SJSA1 (cell line): ENCODE measurements at places on chromosomes 1 and 21. TPM values are rescaled to one million over a fixed set of nuclear protein-coding genes. Genes with fewer than 3 reads are reported as not detected.
A peak's percentile ranks its signal among the peaks of the same experiment; 100 is the strongest.

GRCh38 chr1:223417444-223417843 lies 24.2 kb downstream of the CCDC185 start:
- DNase-seq = no peak

DNA sequence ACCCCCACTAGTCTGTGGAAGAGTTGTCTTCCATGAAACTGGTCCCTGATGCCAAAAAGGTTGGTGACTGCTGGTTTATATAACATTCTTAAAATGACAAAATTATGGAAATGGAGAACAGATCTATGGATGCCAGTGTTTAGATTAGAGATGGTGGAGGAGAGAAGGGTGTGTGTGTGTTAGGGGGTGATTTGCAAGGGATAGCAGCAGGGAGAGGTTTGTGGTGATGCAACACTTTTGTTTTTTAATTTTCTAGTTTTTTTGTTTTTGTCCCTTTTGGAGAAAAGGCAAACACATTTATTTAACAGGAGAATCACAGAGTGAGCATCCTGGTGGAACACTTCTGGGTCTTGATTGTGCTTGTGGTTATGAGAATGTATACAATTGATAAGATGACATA lies 143.8 kb downstream of the RPS6KC1 start:
- DNase-seq = no peak

- DNase-seq = no peak
Measured at GRCh38 chr1:20823845-20824244, 36.7 kb upstream of the HP1BP3 start.

GRCh38 chr1:58982259-58982998 lies 198.6 kb upstream of the JUN start:
- DNase-seq = no peak

DNA sequence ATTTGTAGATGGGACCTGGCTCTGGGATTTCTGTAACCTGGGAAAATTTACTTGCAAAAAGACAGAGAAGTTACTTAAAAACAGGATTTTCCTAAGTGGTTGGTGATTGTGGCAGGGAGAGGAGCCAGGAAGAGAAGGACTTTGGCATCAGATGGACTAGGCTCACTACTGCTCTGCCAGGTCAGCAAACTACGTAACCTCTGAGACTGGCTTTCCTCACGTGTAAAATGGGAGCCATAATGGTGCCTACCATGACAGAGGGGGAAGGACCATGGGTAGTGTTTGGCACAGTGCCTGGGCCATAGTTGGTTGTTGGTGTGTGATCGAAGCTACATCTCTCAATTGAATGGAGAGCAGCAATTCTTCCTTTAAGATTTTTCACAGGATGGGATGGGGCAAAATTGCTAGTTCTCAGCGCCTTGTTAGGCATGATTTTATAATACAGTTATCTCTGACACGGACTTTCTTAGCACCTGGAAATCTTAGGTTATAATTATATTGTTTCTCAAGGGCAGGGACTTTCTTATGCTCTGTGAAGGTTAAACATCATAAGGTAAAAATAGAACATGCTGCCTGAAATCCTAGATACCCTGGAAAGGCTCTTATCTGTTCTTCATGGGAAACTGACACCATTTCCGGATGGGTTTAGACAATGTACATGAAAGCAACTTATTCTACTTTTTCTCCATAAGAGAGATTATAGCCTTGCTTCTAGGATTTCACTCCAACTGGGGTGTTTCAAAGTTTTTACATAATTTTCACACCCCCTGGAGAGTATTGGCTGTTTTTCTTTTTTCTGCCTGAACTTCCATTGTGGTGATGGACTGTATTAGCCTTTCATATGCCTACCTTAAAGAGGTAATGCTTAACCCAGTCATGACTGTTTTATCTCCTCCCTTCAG lies 10.9 kb downstream of the ROR1 start:
- DNase-seq = no peak

NOTCH2 gene
- 77.2 and 103 TPM in 2 replicates for total RNA-seq

- DNase-seq = no peak
Measured at GRCh38 chr1:222073307-222073995, 331.6 kb upstream of the DUSP10 start.

DNA sequence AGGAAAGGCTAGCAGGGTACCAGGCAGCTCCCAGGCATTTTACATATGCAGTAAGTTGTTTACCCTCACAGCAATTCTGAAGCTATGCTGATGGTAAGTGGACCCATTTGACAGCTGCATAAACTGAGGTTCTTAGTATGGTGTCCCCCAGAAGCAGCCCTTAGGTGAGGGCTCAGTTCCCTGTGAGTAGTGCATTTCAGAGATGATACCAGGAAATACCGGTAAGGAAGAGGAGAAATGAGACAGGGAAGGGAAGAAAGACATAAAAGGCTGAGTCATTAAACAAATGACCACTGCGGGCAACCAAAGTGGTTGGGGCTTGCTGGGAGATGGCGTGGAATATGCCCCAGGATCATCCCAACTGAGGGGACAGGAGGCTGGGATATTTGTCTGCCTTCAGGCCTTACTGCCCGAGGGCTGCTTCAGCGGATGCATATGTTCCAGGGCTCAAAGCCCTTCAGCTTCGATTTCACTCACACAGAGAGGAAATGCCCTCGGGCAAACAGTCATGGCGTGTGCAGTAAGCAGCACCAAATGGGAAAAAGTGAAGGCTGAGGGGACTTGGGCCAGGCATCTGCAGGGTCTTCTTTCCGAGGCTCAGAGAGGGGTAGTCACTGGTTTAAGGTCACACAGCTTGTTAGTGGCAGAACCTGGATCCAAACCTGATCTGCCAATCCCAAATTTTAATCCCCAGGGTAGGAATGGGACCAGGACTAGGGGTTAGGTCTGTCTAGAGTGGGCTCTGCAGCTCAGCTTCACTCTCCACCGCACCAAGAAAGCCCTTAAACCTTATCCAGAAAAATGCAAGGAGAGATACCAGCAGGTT lies 133.7 kb upstream of the RUNX3 start:
- DNase-seq = peak; percentile 69

DNA sequence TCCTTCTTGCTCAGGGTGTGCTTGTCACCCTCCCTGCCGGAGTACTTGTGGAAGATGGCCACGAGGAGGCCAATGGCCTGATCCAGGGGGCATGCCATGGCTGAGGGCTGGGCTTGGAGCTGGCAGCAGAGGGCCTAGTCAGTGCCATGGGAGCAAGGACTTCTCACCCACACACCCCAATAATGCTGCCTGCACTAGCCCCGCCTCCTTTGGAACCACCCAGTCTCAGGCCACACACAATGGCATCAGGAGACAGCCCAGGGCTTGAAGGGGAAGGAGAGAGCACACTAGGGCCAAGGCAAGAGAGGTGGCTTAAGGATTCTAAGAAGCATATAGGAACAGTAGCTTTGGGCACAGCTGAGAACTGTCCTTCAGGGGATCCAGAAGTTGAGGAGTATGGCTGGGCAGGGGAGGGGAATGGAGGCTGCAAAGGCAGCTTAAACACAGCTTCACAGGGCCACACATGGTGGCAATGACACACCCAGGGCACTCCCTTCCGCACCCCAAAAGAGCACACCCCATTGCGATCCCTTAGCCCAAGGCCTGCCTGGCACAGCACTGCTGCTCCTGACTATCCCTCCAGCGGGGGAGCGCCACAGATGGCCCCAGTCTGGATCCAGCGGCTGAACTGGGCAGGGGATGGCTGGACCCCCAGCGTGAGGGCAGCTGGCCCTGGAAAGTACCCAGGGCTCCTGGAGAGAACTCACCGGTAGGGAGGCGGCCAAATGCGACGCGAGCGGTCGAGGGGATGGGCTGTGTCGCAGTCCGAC lies at the start of gene S100A6:
TSS of gene S100A6 (minus strand) at position 750 of the 770 bp plus-strand sequence. CDS start at position 98, 652 bp downstream.
- DNase-seq = peak; percentile 64

RXFP4 gene
- not detected in 2 replicates for total RNA-seq

- DNase-seq = no peak
Measured at GRCh38 chr21:42499444-42500112, 3.6 kb upstream of the RSPH1 start.

- DNase-seq = no peak
Measured at GRCh38 chr1:41795205-41795762, 123.4 kb downstream of the HIVEP3 start.

GRCh38 chr1:18646091-18646785 lies 15.6 kb downstream of the PAX7 start:
- no peak for DNase-seq

DNA sequence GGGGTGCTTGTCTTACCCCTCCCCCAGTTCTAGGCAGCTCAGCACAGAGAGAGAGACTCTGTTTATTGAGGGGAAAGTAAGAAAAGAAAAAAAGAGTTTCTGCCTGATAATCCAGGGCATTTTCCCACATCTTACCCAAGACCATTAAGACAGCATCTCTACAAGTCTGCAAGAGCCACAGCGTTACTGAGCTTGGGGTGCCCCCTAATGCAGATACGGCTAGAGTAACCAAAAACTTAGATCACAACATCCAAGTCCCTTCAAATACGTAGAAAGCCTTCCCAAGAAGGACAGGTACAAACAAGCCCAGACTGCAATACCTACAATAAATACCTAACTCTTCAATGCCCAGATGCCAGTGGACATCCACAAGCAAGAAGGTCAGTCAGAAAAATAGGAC lies 6.2 kb upstream of the TEX50 start:
- no peak for DNase-seq

UBL4B gene
- total RNA-seq = not detected in 2 replicates

PCSK9 gene
- 0.03 TPM in 2 replicates for total RNA-seq
